ENCODE measurements at places on chromosomes 2 and 18.

DNA sequence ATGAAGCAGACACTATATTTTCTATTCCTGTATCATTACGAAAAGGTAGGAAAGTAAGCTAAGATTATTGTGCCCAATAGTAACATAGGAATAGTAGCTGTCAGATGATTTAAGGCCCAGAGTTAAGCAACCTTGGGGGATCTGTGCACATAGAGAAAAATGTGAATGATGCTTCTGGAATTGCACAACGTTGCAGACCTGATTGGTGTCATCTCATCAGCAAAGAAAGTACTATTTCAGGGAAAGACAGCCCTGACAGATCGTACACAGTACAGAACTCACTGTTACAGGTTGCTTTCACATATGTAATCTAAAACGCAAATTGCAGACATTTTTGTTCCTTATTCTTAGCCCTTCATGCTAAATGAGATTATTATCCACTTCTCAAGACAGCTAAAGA, 535.9 kb downstream of the TRIB2 start:
- DNase-seq: no peak

DNA sequence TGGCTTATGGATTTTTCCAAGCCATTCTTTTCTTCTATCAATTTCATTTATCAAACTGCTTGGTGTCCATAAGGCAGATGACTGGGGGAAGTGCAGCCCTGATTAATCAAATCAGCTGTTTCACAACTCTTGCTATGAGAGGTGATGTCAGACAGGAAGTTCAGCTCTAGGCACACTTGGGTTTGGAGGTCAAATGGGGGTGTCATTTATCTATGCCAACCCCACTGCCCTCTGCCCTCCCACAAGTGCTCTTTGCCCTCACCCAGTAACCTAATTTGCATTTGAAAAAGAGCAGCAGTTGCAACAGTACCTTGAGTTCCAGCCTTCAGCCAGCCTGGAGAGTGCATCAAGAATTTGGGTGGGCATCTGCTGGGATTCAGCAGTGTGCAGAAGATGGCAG, 431.3 kb upstream of the SPRED2 start:
- no peak for DNase-seq

DNA sequence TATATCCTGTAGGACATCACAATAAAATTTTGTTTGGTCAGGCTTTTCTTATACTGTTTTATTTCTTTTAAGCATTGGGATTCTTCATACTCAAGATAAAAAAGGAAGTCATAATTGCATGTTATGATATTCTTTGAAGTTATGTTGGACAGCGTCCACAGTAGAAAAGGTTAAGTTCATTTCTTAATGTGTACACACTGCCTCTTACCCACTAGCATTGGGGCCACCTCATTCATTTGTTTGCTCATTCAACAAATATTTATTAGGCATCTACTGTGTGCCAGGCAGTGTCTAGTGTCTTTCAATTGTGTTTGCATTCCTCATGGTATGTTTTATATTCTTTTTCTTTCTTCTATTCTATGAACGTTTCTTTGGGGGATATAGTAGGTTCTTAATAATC, 70.2 kb downstream of the PTPRM start:
- no peak for DNase-seq

GRCh38 chr2:226227341-226227740, 572.3 kb downstream of the IRS1 start:
- no peak for DNase-seq
